ENCODE measurements at places on chromosomes 16 and 17. TPM values are rescaled to one million over a fixed set of nuclear protein-coding genes. Genes with fewer than 3 reads are reported as not detected.

- DNase-seq, result no peak
Observed at GRCh38 chr17:49362723-49363117, 670 bp upstream of the ZNF652 start.

DNA sequence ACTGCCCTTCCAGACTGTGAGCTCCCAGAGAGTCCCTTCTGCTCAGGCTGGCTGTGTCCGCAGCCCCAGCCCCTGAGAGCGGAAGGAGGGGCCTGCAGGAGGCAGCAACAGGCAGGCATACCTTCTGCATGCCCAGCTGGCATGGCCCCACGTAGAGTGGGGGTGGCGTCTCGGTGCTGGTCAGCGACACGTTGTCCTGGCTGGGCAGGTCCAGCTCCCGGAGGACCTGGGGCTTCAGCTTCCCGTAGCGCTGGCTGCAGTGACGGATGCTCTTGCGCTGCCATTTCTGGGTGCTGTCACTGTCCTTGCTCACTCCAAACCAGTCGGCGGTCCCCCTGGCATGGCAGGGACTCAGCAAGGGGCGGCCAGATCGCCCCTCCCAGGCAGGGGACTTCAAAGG is 9.0 kb downstream of the RHBDF1 start:
- no peak for DNase-seq

GRCh38 chr17:57255776-57256681 is at the start of gene MSI2:
TSS of gene MSI2 (plus strand) at chr17:57256523. CDS start at chr17:57256743, 220 bp downstream.
- peak; percentile 94 for DNase-seq

DNA sequence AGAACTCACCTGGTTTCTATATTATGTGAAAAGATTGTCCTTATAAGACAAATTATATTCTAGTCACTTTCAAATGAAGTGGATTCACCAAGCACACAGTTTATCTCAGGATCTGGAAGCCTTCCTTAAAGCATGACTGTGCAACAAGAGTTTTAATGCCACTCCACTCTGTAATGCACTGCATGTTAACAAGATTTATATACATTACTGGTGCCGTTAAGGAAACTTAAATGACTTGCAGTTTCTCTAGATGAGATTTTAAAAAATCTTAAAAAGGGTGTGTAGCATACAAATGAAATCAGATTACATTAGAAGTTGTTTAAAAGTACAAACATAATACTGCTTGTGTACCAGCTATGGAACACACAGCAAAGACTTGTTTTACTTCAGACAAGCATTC is 150.8 kb downstream of the SNX11 start:
- no peak for DNase-seq

DNA sequence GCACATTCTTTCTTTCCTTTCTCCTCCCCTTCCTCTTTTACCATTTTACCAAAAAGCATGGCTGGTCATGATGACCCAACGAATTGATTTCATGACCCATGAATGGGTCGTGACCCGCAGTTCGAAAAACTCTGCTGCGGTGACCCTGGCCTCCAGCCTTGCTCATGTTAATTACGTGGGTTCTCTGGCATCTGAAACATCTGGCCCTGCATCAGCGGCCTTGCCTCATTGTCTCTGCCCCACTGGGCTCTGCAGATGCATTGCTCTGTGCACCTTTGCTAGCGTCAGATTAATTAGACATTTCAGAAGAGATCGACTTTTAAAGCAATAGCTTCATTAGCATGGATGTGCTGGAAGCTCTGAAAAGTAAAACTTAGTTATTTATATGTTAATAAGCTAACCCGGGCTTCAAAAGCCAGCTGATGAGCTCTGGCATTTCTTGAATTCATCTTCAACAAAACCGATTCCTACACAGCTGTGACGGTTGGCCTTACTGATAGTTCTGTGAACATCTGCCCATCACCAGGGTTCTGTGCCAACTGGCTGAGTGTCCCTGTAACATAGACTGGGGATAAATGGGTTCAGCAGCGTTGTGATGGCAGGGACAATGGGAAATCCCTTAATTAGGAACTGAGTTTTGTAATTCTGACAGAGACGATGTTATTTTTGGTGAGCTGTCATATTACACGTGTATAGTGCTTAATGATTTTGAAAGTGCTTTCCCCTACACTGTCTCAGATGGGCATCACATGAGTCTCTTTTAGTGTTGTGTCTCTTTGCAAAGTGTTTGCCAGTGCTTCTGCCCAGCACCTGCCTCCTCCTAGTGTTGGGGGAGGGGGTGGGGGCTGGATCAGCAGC is 225.9 kb upstream of the EEF2KMT start:
- DNase-seq, result no peak

The CRAMP1 gene
- 21.1 TPM for total RNA-seq

The C16orf86 gene
- total RNA-seq, result 6.4 TPM

The HP gene
- 27.5 TPM for total RNA-seq

The TOX3 gene
- total RNA-seq, result 38.8 TPM

The ZNF18 gene
- 9.0 TPM for total RNA-seq

The DDX28 gene
- 6.6 TPM for total RNA-seq

The ATP5PD gene
- total RNA-seq, result 226 TPM

The TP53TG3C gene
- total RNA-seq, result not detected

The PRRT2 gene
- 20.8 TPM for total RNA-seq
